CD4-positive, CD25-positive, alpha-beta regulatory T cell (primary cell): ENCODE measurements at places on chromosomes 16 and 17. TPM values are rescaled to one million over a fixed set of nuclear protein-coding genes. Genes with fewer than 3 reads are reported as not detected.

Gene CCL11
- polyA plus RNA-seq, result not detected

Gene OR1F1
- polyA plus RNA-seq, result 0.20 TPM

Gene GAN
- 1.3 TPM for polyA plus RNA-seq

Gene FBXW10
- not detected for polyA plus RNA-seq

Gene TOM1L1
- polyA plus RNA-seq, result not detected

Gene PERCC1
- polyA plus RNA-seq, result not detected

Gene TMC5
- not detected for polyA plus RNA-seq

Gene C16orf95
- polyA plus RNA-seq, result 4.1 TPM

Gene WIPF2
- 9.5 TPM for polyA plus RNA-seq

Gene PRR35
- not detected for polyA plus RNA-seq

Gene TBC1D3H
- polyA plus RNA-seq, result not detected

Gene IST1
- 151 TPM for polyA plus RNA-seq

Gene PRCD
- not detected for polyA plus RNA-seq

Gene LRRC36
- not detected for polyA plus RNA-seq

Gene ZNF624
- 3.2 TPM for polyA plus RNA-seq

Gene GH1
- not detected for polyA plus RNA-seq

Gene MFAP4
- polyA plus RNA-seq, result not detected

Gene ZNF385C
- polyA plus RNA-seq, result not detected

Gene PLD6
- polyA plus RNA-seq, result 17.2 TPM

Gene ABCC11
- polyA plus RNA-seq, result 0.30 TPM

Gene KRT28
- not detected for polyA plus RNA-seq

Gene ITGB4
- 0.60 TPM for polyA plus RNA-seq

Gene TEX19
- not detected for polyA plus RNA-seq
